ENCODE measurements at places on chromosomes 3 and 15.

GRCh38 chr3:54427941-54428871, 305.9 kb downstream of the CACNA2D3 start:
- peak; percentile 68 for DNase-seq

DNA sequence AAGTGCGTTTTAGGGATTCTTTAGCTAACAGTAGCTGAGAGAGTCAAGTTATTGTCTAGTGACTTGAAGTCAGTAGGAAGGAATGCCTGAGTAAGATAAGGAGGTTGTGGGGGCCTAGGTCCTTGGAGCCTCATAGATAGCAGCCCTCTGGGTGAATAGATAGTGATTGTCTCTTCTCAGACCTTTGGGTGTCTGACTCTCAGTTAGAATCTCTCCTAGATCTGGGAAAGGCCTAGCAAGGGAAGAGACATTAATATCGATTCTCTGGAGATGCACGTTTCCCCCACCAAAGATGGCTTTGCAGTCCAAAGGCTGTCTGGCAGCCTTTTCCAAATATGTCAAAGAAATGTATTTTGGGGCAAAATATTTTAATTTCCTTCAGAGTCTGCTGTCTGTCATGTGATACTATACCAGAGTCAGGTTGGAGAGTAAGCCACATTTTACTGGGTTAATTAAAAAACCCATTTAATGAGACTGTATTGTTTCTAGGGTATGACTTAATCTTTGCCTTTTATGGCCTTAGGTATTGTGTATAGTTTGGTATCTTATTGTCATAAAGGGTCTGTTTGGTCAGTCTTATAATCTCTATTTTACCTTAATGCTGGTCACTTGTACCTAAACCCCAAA, 92.2 kb downstream of the ST6GAL1 start:
- no peak for DNase-seq

DNA sequence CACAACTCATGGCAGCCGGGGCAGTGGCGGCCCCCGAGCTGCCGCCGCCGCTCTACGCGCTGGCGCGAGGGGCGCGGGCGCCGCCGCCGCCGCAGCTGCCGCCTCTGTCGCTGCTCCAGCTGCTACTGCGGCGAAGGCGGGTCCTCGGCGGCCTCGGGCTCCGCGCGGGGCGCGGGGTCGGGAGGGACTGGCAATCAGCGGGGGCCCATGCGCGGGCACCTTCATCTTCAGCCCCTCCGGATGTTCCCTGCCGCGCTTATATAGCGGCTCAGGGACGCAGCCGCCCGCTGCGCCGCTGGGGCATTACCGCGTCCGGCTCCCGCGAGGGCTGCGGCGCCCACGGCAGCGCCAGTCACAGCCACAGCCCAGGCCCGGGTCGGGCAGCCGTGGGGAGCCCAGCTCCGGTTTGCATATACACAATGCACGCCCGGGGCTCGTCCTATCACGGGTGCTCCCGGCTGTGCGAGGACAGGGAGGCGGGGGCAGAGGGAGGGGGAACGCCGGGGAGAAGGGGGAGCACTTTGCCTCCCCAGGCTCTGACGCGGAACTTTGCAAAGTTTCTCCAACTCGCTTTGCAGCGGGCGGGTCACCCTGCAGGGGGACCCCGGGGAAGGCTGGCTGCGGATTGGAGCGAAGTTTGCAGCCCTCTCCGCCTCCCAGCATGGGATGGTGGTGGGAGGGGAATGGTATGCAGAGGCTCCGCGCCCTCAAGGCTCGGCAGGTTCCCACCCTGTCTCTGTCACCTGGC, at the start of gene VGLL3:
Gene VGLL3 (minus strand): TSS at position 416 of the 748 bp plus-strand sequence. CDS start 406 bp downstream, at position 10.
- DNase-seq = no peak

GRCh38 chr15:48076454-48076853, 44.3 kb upstream of the SLC24A5 start:
- no peak for DNase-seq

DNA sequence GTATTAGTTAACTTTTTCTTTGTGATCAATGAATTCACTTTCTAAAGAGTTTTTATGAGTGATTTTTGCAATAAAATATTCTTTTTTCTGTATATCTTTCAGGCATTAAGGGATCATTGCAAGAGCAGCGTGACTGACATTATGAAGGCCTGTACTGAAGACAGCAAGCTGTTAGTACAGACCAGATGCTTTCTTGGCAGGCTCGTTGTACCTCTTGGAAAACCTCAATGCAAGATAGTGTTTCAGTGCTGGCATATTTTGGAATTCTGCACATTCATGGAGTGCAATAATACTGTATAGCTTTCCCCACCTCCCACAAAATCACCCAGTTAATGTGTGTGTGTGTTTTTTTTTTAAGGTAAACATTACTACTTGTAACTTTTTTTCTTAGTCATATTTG, 24.4 kb downstream of the SELENOT start:
- DNase-seq = no peak

GRCh38 chr15:25694239-25694584, 168.9 kb downstream of the ATP10A start:
- DNase-seq = no peak

- DNase-seq = peak; percentile 58
Measured at GRCh38 chr3:138774529-138775253, 60.0 kb downstream of the PIK3CB start.

GRCh38 chr3:81439108-81439507, 322.3 kb downstream of the GBE1 start:
- no peak for DNase-seq

DNA sequence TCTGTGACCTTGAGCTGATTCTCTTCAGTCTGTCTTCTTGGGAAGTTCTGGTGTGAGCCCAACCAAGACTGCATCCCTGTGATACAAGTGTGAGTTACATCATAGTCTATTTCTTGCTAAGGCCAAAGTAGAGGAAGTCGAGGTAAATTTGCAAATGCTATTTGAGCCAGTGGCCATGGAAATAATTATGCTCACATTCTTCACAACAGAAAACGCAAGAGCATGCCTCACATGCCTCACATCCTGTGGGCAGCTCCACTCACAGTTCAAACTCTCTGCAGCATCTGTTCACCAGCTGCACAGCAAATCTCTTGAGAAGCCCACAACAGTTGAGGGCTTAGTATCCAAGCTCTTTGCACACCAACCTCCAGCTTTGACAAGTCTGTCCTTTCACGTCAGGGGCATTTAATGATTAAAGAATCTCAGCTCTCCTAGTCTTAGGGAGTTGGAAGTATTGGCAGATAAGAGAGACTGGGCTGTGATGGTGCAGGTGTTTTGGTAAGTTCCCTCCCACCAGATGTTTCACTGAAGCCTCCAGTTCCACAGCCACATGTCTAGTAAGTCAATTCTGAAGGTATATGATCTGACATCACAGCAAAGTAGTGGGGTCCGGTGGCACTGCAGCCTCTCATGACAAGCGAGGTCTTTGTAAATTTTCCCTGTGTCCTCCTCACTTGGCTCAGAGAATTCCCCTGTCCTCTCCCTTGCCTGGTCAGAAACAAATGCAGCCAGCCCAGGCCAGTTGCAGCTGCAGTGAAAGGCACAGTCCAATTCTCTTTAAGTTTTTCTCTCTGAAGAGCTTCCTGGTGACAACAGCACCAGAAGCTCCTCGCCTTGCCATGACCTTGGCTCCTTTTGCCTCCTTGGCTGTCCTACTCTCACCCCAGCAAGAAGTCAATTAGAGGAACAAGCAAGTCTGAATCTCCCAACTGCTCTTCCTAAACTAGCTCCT, 166.1 kb downstream of the SSR3 start:
- no peak for DNase-seq

DNA sequence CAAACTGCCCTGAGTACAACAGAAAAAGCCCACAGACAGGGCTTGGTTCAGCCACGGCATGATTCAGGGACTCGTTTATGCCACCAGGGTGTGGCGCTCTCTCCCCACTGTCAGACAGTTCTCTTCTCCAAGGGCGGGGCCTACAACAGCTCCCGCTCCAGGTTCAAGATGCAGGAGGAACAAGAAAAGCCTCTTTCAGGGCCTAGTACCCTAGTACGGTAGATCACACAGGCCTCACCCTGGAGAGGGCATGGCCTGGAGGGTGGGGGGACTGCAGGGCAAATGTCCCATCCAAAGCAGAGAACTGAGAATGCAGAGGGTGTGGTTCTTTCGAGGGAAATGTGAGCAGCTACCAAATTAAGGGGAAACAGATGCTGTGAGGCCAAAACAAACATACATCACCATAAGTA, 12.0 kb downstream of the MESD start:
- DNase-seq = peak; percentile 38

DNA sequence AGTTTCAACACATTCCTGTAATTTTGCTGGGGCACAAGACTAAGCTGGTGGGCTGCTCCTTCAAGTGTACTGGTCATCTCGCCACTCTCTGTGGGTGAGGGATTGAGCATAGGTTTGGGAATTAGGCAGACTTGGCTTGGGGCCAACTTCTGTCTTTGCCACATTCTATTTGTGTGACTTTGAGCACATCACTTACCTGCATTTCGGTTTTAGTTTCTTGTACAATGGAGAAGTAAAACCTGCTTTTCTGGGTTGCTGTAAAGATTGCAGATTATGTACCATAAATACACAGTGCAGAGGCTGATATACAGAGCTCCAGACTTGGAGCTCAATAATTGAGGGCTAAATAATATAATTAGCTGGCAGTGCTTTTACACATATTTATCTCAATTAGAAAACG, 162.1 kb downstream of the C3orf38 start:
- no peak for DNase-seq

DNA sequence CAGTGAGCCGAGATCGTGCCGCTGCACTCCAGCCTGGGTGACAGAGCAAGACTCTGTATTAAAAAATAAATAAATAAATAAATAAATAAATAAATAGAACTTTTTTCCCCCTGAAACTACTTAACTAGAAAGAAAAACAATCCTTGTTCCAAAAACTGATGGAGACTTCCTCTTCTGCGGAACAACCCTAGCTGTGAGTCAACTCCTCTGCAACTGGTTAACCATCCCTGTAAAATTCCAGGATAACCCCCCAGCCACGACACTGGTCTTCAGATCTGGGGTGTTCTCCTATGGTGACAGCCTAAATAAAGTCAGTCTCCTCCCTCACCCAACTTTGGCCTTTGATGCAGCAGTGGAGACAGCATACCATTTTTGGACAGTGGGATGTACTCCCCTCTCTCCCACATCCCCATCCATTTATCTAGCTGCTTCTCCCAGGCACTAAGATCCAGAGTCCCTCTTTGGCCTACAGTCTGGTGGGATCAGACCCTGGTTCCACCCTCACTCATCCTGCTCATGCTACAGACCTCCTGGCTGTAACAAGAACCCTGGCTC, 352.6 kb downstream of the OCA2 start:
- no peak for DNase-seq

DNA sequence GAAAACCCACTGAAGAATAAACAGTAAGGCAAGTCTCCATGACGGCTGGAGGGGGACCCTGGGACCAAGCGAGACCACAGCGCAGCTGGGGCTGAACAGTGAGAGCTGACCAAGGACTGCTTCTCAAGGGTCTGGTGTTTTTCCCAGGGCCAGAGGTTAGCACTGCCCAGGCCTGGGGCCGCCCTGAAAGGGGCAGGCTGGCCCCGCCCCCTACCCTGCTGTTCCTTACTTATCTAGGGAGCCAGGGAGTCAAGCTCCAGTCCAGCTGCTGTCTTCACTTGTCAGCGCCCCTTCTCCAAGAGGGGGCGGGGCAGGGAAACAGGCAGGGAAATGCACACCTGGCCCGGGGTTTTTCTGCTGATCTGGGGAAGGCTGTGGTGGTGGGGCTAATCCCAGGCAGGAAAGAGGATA, 51.6 kb upstream of the HACD2 start:
- DNase-seq = peak; percentile 61

GRCh38 chr15:51796847-51797401, 32.5 kb upstream of the TMOD3 start:
- DNase-seq = peak; percentile 16

GRCh38 chr3:64166584-64167162, 58.6 kb downstream of the PRICKLE2 start:
- DNase-seq = no peak
